AG09319 (cell line): ENCODE measurements at places on chromosomes 4 and X.

DNA sequence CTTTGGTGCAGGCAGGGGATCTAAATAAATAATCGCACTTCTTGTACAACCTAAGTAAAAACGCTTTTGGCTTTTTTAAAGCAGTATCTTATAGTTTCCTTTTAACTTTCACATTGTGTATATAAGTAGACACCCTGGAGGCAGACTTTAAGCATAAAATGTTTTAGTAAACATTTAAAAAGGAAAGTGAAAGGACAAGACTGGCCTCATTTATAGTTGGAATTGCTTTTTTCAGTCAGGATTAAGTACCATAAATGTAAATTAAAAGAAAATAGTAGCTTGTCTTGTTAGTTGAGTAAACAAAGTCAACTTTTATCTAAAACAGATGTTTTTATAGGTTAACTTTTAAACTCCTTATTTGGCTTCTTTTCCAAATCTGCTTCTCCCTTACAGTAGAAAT lies 39.7 kb downstream of the PTPN13 start:
- no peak for DNase-seq

- DNase-seq: no peak
These were observed 44.8 kb downstream of the GAB1 start for GRCh38 chr4:143381189-143382118.

DNA sequence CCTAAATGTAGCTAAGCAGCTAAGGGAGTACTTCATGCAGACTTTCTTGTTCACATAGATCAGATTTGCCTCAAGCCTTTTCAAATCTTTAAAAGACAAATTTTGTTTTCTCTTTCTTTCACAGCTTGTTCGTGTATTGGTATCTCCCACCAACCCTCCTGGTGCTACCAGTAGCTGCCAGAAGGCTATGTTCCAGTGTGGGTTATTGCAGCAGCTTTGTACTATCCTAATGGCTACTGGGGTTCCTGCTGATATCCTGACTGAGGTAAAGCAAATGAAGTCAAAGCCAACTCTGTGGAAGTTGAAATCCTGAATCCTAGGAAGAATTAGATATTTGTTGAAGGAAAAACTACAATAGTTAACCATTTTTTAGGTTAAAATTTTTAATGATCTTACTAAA lies 62.6 kb downstream of the USO1 start:
- DNase-seq: no peak

DNA sequence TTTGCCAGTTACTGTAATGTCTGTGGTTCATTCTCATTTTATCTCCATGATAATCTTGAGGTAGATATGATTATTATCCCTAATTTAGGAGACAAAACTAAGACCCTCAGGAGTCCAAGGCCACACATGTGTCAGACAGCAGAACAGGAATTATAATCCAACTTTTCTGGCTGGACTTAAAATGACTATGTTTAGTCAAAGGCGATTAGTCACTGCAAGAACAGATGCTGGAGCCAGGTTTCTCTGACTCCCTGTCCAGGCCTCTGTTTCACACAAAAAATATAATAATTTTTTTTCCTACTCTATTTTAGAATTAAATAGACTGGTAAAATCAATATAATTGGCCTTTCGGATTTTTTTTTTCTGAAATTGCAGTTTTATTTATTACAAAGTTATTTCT lies 56.7 kb upstream of the TMEM131L start:
- DNase-seq: no peak

DNA sequence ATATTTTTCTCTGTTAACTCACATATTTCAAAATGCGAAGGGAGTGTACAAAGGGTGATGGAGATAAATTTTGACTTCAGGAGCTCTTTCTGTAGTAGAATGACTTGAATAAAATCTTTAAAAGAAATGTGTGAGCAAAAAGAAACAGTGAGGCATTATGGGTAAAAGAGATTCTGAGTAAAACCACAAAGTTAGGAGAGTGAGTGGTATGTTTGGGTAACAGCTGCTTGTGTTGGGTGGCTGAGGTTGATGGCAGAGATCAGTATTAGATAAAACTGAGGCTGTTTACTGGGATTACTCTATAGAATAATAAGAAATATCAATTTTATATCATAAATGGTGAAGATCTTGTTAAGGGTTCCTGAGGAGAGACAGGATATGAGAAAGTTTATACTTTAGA lies 434.2 kb upstream of the AMOT start:
- no peak for DNase-seq

GRCh38 chr4:41160012-41160789 lies 54.1 kb downstream of the APBB2 start:
- no peak for DNase-seq

GRCh38 chr4:169640261-169640870 lies 20.0 kb downstream of the CLCN3 start:
- DNase-seq: peak; percentile 57

DNA sequence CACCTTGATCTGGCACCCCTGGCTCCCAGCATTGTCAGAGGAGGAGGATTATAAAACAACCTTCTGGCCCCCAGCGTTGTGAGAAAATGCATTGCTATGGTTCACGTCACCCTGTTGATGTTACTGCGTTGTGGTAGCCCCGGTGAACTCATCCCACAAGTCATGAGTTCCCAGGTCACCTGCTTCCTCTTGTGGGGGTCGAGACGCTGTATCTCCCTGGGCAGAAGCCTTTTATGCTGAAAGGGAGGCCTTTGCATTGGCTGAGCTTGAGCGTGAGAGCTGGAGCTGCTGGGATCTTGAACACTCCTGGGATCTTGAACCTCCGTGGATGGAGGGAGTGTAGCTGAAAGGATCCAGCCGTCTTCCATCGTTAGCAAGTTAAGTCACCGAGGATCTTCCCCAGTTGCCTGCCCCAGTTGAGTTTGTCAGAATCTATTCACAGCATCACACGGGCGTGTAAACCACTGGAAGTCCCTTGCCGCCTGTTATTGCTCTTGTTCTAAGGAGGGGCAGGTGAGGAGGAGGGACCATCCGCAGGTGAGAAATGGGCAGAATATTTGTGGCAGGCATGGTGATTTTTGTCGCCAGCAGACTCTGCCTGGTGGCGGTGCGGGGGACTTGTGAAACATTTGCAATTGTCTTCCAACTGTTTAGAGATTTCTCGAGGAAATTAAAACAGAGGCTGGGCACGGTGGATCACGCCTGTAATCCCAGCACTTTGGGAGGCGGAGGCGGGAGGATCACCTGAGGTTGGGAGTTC lies 299.9 kb downstream of the ASMT start:
- DNase-seq: no peak

- DNase-seq: no peak
These were observed 45.3 kb upstream of the CDKN2AIP start for GRCh38 chr4:183399126-183399522.

- DNase-seq: no peak
These were observed 329 bp downstream of the TBC1D14 start for GRCh38 chr4:6909970-6910339.

GRCh38 chrX:72308209-72308565 lies 2.5 kb upstream of the CITED1 start:
- no peak for DNase-seq

- no peak for DNase-seq
These were observed 239.4 kb downstream of the FAM47A start for GRCh38 chrX:33892670-33893069.

DNA sequence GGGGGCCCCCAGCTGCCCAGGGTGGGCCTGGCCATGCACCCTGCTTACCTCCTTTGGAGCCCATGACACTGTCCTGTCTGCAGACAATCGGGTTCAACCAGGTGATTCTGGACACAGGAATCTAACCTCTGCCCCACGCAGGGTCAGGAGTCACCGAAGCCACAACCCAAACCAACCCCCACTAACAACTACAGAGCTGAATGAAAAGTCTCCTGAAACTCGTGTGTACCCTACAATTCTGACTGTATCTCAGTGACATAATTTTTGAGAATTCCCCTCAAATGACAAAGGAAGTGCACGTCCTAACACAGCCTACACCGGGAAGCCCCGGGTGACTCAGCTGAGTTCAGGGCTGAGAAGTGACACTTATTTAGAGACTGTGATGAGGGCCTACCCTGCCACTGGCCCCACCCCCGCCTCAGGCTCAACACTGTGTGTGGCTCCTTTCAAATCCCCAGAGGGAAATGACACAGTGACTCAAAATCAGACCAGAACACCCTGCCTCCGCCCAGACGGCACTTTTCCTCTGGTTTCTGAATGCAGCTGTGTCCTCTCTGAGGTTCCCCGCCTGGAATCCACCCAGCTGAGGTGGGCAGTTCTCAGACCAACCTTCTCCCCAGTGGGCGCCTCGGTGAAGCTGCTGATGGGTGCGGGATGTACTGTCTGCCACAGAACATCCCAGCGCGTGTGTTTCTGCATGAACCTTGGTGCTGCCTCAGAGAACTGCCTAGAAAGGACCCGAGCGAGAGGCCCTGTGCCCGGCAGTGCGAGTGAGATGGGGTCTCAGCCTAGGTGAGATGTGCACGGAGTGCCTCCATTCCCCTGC lies 9.9 kb downstream of the TNIP2 start:
- DNase-seq: no peak

DNA sequence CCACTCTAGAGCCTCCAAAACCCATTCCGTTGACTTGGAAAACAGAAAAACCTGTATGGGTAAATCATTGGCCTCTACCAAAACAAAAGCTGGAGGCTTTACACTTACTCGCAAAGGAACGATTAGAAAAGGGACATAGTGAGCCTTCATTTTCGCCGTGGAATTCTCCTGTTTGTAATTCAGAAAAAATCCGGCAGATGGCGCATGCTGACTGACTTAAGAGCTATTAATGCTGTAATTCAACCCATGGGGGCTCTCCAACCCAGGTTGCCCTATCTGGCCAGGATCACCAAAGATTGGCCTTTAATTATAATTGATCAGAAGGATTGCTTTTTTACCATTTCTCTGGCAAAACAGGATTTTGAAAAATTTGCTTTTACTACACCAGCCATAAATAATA lies 60.8 kb downstream of the ZNF732 start:
- DNase-seq: no peak

DNA sequence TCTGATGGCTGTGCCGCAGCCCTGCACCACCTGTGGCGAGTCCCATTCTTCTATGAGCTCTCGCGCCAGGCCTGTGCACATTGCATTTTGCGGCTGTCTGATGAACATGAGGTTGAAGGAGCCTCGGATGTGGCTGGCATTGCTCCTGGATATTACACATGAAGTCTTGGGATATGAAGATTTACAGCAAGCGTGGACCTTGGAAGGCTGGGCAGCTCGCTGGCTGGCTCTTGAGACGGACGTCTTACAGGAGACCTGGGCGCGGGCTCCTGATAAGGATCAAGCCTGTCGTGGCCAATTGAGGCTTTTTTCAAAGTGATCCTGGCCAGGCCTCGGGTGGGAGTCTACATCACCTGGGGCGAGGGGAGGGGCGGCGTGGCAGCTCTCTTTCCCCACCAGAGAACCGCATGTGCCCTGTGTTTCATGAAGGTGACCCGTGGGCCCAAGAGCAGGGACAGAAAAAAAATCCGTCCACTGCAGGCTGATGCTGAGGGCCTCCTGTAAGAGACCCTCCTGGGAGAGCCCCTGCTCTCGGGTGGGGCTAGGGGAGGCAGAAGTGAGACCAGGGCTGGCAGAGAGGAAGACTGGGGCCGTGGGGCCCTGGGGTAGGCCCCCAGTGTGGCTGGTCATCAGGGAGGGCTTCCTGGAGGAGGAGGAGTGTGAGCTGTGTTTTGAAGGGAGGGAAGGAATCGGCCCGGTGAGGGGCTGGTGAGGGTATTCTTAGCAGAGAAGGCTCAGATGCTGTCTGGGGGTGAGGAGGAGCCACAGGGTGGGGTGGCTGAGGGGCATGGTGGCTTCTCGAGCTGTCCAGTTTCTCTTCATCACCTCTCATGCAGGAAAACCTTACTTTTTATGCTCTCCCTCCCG lies 23.6 kb downstream of the CPZ start:
- no peak for DNase-seq

- DNase-seq: no peak
These were observed 7.6 kb upstream of the SRPK3 start for GRCh38 chrX:153773218-153773611.
